ENCODE measurements at places on chromosomes 12 and 14.

- no peak for DNase-seq
These were observed 46.1 kb downstream of the TMTC1 start for GRCh38 chr12:29737644-29738043.

- DNase-seq, result no peak
These were observed 240.4 kb upstream of the DCN start for GRCh38 chr12:91422811-91423692.

- no peak for DNase-seq
These were observed 42.9 kb upstream of the SAV1 start for GRCh38 chr14:50711043-50711442.

GRCh38 chr12:80373666-80374065 is 70.4 kb upstream of the PTPRQ start:
- peak; percentile 72 for DNase-seq

- no peak for DNase-seq
These were observed 27.2 kb upstream of the GPR132 start for GRCh38 chr14:105092171-105093037.

All from NCI-H1105 (cell line).